Sigmoid colon (tissue), 7 donors: ENCODE measurements at places on chromosomes 12 and 14. TPM values are rescaled to one million over a fixed set of nuclear protein-coding genes. Genes with fewer than 3 reads are reported as not detected.

The SOX5 gene
- 16.3 TPM for total RNA-seq

The SAMD4A gene
- total RNA-seq: 135 TPM

The PWP1 gene
- 62.7 TPM for total RNA-seq

DNA sequence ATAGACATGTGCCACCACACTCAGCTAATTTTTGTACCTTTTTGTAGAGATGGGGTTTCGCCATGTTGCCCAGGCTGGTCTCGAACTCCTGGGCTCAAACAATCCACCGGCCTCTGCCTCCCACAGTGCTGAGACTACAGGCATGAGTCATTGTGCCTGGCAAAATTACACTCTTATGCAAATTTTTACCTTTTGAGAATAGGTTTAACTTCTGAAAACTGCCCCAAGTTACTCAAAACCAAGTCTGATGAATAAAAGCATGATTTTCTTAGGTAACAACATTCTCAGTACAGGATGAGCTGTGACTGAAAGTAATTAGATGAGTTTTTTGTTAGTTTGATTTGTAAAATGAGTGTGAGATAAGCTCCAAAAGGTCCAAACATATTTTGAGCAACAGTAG lies 166.0 kb downstream of the RPS29 start:
- no peak overlapping the region for H3K27ac ChIP-seq
- H3K27me3 ChIP-seq: no peaks in the 10 kb centered on the region
- no peaks in the 10 kb centered on the region for H3K4me1 ChIP-seq

DNA sequence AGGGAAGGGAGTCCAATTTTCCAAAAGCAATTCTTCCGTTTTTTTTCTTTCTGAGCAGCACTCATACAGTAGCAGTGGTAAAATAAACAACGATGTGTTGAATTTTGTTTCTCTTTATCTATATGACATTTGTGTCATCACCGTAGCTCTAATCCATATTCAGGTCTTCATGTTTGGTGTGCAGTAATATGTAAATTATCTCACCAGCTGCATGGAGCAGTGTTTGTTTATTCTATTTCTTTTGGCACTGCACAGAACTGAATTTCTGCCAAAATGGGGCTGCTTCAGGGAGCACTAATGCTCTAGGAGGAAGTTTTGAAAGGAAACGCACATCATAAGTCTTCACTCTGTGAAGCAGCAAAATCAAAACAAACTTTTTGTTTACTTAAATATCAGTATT lies 130.0 kb upstream of the NPAS3 start:
- H3K4me3 ChIP-seq: peak overlapping the region; percentile 30
- no peaks in the 10 kb centered on the region for H3K27me3 ChIP-seq
- no peaks in the 10 kb centered on the region for H3K36me3 ChIP-seq
- no peak for DNase-seq

DNA sequence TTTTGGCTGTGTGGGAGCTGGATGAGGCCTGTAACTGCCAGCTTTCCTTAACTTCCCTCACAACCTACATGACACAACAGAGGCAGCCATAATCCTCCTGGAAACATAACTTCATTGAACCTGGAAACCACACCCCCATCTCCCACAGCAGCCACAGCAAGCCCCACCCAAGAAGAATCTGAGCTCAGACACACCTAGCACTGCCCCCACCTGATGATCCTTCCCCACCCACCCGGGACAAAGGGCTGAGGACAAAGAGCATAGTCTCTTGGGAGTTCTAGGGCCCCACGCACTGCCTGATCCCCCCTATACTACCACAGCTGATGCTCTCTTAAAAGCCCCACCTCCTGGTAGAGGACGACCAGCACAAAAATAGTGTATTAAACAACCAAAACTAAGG lies 29.6 kb upstream of the TSPAN8 start:
- no peak for DNase-seq
- no peaks in the 10 kb centered on the region for H3K36me3 ChIP-seq
- no peaks in the 10 kb centered on the region for H3K4me1 ChIP-seq
- no peak overlapping the region for H3K27ac ChIP-seq
- H3K4me3 ChIP-seq: no peak overlapping the region

DNA sequence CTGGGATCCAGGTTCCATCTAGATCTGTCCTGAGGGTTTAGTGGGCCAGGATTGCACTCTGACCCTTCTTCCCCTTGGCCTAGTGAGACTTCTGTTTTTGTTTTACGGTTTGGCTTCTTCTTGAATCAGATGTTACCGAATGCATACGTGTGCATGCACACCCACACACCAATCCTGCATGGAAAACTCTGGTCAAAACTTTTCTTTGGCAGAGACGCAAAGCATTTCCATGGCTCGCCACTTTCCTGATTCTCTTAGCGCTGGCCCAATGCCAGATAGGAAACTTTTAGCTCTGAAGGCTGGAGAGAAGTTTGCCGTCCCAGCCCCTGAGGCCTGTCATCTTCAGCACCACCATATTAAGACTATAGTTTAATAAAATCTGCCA lies 67.4 kb upstream of the ACTN1 start:
- H3K4me3 ChIP-seq: no peak overlapping the region
- H3K27me3 ChIP-seq: no peaks in the 10 kb centered on the region
- peaks cover 82% of the 10 kb centered on the region for H3K4me1 ChIP-seq
- H3K27ac ChIP-seq: peak overlapping the region; percentile 72

DNA sequence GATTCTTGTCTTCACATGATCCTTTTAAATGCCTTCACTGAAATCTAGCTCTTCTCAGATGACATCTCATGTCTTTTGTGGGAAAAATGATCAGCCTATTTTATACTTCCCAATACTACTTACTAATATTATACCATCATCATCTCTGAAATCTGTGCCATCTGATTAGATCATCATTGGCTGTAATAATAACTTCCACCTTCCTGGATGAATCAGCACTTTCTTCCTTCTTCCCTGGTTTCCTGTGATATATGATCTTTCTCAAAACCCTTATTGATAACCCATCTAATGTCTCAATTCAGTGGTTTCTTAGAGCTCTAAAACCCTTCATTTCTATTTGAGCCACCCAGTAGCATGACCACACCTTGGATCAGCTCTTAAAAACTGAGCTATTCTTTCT lies 30.9 kb downstream of the GPR137C start:
- no peak for DNase-seq
- H3K27me3 ChIP-seq: no peaks in the 10 kb centered on the region
- H3K4me1 ChIP-seq: no peaks in the 10 kb centered on the region
- no peak overlapping the region for H3K4me3 ChIP-seq
- no peaks in the 10 kb centered on the region for H3K36me3 ChIP-seq

GRCh38 chr12:90120627-90121026 lies 412.0 kb upstream of the ATP2B1 start:
- no peak overlapping the region for H3K27ac ChIP-seq
- H3K27me3 ChIP-seq: no peaks in the 10 kb centered on the region
- no peaks in the 10 kb centered on the region for H3K36me3 ChIP-seq
- H3K4me3 ChIP-seq: no peak overlapping the region

GRCh38 chr12:5982106-5982505 lies 37.0 kb upstream of the ANO2 start:
- no peaks in the 10 kb centered on the region for H3K27me3 ChIP-seq
- H3K27ac ChIP-seq: no peak overlapping the region
- no peak overlapping the region for H3K4me3 ChIP-seq
- DNase-seq: no peak
- no peaks in the 10 kb centered on the region for H3K36me3 ChIP-seq

DNA sequence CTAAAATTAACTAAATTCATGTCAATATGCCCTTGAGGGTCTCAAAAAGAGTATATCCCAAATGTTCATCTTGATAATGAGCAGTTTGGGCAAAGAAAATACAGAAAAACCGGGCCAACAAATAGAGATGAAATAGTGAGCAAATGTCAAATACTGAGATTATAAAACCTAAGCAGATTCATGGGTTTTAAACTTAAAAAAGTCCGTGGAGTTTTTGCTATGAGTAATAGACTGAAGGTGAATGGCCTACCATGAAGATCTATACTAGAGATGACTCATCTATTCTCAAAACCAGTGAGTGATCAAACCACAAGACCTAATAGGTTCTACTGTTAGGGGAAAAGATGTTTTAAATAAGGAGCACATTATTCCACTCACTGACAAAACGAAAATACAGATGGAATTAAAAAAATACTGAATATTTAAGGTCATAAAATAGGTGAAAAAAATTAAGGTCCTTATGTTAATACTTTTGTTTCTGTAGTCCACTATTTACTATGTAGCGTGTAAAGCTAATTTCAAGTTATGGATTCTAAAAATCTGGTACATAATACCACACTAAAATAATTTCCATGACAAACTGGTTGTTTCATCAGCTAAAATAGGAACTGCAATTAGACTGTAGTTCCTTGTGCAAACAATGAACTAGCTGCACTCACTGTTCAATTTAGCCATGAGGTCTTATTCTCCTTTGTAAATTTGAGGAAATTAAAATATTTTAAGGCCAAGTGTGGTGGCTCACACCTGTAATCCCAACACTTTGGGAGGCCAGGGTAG lies 5.0 kb downstream of the HNRNPC start:
- no peaks in the 10 kb centered on the region for H3K27me3 ChIP-seq
- DNase-seq: no peak
- peaks cover 8% of the 10 kb centered on the region for H3K36me3 ChIP-seq

GRCh38 chr14:20415782-20416206 lies 2.5 kb upstream of the TEP1 start:
- DNase-seq: no peak
- no peaks in the 10 kb centered on the region for H3K27me3 ChIP-seq
- no peak overlapping the region for H3K27ac ChIP-seq
- no peak overlapping the region for H3K4me3 ChIP-seq

DNA sequence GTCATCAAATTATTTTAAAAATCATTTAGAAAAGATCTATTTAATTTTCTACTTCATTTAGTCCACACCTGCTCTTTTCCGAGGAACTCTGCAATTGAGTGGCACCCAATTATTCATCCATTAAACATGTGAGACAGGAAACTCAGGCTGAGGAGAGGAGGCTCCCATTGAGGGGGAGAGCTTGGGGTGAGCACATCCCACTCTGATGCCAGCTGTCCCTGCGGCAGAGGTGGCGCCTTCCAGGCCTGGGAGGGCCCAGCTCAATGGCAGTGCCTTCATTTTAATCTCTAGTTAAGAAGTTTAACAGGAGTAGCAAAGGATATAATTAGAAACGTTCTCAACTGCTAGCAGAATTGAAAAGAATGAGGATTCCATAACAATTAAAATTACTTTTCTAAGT lies 92.0 kb downstream of the ITPR2 start:
- H3K36me3 ChIP-seq: no peaks in the 10 kb centered on the region
- no peak overlapping the region for H3K4me3 ChIP-seq
- H3K27me3 ChIP-seq: no peaks in the 10 kb centered on the region
- H3K27ac ChIP-seq: peak overlapping the region; percentile 83
- peaks cover 45% of the 10 kb centered on the region for H3K4me1 ChIP-seq

GRCh38 chr14:70073924-70074566 lies 114.7 kb downstream of the SLC8A3 start:
- H3K27me3 ChIP-seq: no peaks in the 10 kb centered on the region
- no peaks in the 10 kb centered on the region for H3K4me1 ChIP-seq
- no peak overlapping the region for H3K27ac ChIP-seq
